ENCODE measurements at places on chromosomes 1 and 21. TPM values are rescaled to one million over a fixed set of nuclear protein-coding genes. Genes with fewer than 3 reads are reported as not detected.

DNA sequence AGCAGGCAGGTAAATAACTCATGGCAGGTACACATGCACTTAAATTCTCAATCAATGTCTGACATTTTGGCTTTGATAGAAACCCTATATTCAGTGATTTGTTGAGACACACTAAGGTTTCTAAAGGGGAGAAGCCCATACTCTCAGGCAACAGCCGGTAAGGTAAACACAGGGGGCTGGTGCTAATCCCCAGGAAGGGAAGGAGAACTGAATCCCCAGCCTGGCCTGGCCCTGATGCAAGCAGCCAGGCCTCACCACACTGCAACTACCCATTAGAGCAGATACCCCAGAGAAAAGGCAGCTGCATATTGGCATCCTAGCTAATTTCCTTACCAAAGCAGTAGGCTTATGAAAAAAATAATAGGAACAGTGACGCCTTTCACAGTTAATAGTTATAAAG is 116.5 kb upstream of the LRRC7 start:
- DNase-seq, result no peak

DNA sequence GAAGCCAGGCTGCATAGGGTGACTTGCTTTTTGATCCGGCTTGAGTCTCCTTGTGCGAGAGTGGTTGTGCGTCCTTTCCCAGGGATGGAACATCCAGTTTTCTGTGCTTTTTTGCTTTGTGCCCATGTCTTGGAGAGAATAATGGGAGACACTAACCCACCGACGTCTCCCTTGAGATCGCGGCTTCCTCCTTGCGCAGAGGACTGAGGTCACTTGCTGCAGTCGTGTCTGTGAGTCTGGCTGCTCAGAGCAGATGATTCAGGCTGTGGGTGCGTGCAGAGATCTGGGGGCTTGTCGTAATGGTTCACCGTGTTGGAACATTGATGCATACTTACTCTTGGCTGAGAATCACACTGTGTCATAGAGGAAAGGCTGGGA is 164.5 kb upstream of the CACNA1E start:
- DNase-seq, result no peak

- DNase-seq, result no peak
Observed at GRCh38 chr1:192876633-192877032, 67.8 kb downstream of the RGS2 start.

- DNase-seq, result no peak
Observed at GRCh38 chr1:29749024-29749945, 513.0 kb downstream of the PTPRU start.

GRCh38 chr1:10673109-10673711 is 123.2 kb downstream of the CASZ1 start:
- DNase-seq, result no peak

GRCh38 chr1:194809215-194809614 is 1622.8 kb upstream of the B3GALT2 start:
- DNase-seq, result no peak

GRCh38 chr1:18444563-18444962 is 36.2 kb upstream of the KLHDC7A start:
- no peak for DNase-seq

DNA sequence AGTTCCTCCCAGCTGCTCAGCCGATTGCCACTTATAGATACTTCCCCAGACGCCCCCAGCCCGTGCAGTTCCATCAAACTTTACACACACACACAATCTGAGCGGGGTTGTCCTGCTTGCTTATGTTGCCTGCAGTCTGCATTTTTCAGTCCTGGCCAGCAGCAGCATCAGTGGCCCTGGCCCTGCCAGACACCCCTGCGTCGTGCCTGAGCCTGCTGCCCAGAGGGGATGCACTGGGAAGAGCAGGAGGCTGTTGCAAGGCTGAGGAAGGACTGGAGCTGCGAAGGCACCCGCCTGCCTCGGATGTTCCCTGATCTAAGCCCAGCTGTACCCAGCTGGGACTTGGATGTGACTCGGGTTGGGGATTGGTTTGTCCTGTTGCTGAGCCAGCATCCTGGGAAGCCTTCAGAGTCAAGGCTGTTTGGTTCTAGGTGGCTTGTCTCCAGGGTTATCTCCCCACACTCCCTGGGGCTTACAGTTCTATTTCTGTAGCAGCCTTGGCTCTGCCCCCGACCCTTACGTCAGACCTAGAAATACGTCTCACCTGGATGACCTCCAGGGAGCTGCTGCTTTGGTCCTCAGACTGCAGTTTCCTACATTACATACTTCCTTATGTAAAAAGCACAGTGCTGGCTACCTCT is 42.3 kb downstream of the MAN1C1 start:
- no peak for DNase-seq

GRCh38 chr21:16589006-16589898 is 859.5 kb downstream of the USP25 start:
- DNase-seq, result no peak

- DNase-seq, result no peak
Observed at GRCh38 chr21:46388896-46389295, 64.9 kb downstream of the PCNT start.

DNA sequence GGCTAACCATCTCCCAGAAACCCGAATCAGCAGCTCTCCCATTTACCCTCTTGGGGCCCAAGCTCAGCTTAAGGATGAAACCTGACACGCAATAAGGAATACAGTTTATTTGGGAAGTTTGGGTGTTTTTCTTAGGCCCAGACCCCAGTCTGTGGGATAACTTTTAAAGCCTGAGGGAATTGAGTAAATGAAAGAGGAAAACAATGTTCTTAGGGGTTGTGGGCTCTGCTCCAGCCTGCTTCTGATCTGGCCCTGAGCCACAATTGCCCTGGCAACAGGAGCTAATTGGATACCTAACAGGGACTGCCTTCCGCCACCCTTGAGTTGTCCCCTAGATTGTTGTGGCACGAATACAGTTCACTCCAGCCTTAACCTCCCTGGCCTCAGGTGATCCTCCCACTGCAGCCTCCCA is 20.1 kb downstream of the DYRK3 start:
- no peak for DNase-seq

DNA sequence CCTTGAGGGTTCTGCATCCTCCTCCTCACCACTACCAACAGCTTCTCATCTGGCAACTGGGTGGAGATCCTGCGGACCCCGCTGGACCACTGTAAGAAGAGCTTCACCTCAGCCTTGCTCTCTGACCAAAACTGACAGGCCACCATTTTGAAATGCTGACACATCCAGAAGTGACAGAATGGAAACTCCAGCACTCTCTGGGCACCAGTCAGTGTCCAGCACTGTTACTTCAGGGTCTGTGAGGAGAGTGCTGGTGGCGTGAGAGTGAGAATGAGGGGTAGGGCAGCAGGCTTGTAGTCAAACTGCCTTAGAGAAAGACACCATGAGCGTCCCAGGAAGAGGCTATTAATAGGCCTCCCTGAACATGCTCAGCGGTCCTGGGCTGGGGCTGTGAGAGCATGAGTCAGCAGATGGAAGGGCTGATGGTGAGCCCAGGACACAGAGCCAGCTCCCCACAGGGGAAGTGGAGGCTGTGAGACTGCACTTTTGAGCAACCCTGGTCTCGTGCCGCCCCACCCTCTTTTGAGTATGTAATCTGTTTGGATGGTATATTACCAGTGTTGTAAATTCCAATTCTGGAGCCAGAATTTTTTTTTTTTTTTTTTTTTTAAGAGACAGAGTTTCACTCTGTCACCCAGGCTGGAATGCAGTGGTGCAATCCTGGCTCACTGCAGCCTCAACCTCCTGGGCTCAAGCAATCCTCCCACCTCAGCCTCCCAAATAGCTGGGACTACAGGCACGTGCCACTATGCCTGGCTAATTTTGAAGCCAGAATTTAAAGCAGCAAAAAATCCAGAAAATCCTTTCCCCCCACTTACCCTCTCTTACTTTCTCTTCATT is 34.4 kb upstream of the SLC30A1 start:
- no peak for DNase-seq

- DNase-seq, result no peak
Observed at GRCh38 chr1:8152731-8153702, 126.9 kb upstream of the ERRFI1 start.

GRCh38 chr1:82392513-82392912 is 591.8 kb downstream of the ADGRL2 start:
- DNase-seq, result no peak

DNA sequence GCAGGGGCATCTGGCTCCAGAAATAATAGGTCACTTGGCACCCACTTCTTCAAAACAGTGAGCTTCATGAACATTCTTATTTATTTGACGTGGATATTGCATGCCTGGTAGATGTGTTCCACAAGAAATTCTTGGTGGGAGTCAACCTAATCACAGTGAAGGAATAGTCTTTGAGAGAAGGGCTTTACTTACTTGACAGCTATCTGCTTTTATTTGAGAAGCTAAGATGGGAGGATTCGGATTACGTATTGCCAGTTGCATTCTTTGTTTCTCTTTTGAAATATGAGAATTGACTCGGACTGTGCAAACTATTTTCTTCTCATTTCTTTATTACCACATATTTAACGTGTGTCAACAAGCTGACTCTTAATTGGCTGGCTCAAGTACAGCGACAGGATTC is 117.2 kb downstream of the FASLG start:
- no peak for DNase-seq

DNA sequence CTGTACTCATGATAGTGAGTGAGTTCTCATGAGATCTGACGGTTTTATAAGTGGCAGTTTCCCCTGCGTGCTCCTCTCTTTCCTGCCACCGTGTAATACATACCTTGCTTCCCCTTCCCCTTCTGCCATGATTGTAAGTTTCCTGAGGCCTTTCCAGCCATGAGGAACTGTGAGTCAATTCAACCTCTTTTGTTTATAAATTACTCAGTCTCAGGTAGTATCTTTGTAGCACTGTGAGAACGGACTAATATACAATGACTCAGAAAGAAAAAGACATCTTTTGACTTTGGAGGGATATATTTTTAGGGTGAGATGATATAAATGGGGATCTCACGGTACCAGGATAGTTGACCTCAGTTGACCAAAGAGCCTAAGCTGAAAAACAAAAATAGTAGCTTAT is 74.7 kb upstream of the BACH1 start:
- no peak for DNase-seq

- no peak for DNase-seq
Observed at GRCh38 chr1:185956881-185957280, 222.7 kb downstream of the HMCN1 start.

DNA sequence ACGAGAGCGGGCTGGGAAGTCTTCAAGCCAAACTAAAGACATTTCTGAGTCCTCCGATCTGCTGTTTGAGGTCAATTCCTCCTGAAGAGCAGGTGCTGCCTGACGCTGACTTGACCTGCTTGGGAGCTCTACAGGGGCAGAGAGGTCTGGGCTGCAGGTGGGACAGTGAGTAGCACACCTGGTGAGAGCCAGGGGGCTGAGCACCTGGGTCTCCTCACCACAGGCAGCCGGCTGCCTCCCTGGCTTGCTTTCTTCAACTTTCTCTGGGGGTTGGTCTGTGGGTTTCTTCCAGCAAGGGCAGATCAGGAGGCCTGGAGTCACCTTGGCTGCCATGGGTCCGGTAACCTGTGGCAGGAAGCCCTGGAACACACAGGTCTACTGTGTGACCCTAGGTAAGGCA is 107.4 kb upstream of the EDN2 start:
- no peak for DNase-seq

DNA sequence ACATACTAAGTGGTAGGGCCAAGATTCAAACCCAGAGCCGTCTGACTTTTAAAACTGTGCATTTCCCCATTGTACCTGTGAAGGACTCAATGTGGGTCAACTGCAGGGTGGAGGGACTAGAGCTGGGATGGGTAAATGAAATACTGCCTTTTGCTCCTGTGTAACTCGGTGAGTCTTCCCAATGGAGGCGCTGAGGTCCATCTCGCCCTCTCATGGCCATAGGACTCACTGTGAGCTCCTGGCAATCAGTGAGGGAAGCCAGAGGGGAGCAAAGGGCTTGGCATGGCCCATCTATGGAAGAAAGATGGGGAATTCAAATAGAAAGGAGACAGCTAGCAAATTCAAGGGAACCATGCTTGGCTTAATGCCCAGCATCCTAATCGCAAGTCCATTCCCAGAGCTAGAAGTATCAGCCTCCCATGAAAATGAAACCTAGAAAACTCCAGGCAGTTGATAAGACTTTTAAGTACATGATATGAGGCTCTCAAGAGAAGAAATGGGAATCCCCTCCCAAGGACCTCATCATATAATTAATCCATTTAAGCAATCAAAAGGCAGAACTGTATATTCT is 25.4 kb upstream of the CGN start:
- DNase-seq, result no peak

TUFT1 gene
- total RNA-seq, result 6.1 TPM

SHE gene
- total RNA-seq, result 60.6 TPM

AMY1A gene
- total RNA-seq, result not detected

LAPTM5 gene
- 4.0 TPM for total RNA-seq
